ENCODE measurements at places on chromosomes 7 and 10.

GRCh38 chr7:70063927-70064326 lies 465.7 kb downstream of the AUTS2 start:
- DNase-seq, result no peak

GRCh38 chr7:136292365-136292764 lies 315.2 kb upstream of the MTPN start:
- DNase-seq, result no peak

DNA sequence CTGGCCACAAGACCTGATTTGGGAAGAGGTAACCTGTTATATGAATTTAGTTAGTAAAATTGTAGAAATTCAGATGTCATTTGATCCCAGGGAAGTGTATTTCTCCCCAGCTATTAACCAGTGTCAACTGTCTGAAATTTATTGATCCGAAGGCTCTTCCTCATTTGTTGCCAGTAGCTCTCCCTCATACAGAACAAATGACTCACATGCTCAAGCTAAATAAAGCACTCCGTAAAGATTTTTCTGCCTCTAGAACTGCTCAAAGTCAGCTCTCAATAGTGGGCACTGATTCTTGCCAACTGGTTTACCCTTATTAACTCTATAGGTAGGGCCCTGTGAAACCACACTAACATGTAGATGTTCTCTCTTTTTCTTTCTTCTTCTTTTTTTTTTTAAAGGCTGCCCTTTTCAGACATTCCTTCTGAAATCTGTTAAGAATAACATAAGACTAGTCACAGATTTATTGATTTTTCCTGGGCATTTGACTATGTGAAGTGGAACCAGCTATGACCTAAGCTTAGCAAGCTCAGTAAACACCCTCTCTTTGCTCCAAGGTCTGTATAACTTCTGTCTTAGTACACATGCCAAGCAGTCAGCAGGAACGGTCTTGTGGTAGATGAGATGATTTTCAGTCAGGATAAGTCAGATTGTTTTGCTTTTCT lies 21.8 kb downstream of the RPA3 start:
- peak; percentile 27 for DNase-seq

DNA sequence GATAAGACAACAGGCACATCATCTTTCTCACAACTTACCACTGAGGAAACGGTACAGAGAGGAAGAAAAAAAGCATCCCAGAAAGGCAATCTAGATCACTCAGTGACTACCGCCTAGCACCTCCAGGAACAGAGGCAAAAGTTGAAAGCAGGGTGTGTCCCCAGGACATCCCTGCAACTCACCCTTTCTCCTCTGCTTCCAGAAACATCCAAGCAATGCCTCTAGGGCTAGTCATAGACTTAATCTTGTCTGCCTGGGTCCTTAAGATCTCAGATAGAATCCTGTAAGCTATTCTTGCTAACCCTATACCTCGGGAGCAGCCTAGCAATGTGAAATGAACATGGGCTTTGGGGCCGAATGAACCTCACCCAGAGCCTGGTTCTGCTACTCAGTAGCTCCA lies 18.8 kb upstream of the PDCD4 start:
- no peak for DNase-seq

GRCh38 chr10:1575481-1576244 lies 161.7 kb downstream of the ADARB2 start:
- DNase-seq, result no peak

- DNase-seq, result no peak
Observed at GRCh38 chr7:31370609-31371008, 30.1 kb upstream of the NEUROD6 start.

GRCh38 chr7:101848208-101848951 lies 31.0 kb downstream of the CUX1 start:
- no peak for DNase-seq

- no peak for DNase-seq
Observed at GRCh38 chr10:109880886-109881768, 42.2 kb downstream of the XPNPEP1 start.

GRCh38 chr7:157280216-157280841 lies 56.5 kb upstream of the DNAJB6 start:
- DNase-seq, result no peak

GRCh38 chr10:118497227-118497626 lies 98.2 kb downstream of the PRLHR start:
- DNase-seq, result no peak

DNA sequence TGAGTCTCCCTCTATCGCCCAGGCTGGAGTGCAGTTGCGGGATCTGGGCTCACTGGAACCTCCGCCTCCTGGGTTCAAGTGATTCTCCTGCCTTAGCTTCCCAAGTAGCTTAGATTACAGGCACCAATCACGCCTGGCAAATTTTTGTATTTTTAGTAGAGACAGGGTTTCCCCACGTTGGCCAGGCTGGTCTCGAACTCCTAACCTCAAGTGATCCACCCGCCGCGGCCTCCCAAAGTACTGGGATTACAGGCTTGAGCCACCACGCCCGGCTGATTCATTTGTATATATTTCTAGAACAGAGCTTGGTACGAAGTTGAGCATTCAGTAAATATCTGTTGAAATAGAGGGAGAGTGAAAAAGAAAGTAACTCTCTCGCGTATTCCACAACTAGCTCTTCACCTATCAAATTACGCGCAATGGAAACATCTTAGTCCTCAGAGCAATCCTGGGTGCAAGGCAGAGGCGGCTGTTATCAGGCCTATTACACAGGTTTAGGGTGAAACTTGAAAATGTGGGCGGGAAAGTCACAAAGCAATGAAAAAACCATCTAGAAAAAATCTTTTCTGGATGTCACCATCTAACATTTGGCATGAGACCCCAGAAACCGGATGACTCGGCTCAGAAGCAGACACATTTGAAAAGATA lies 707 bp upstream of the GHITM start:
- DNase-seq, result no peak

DNA sequence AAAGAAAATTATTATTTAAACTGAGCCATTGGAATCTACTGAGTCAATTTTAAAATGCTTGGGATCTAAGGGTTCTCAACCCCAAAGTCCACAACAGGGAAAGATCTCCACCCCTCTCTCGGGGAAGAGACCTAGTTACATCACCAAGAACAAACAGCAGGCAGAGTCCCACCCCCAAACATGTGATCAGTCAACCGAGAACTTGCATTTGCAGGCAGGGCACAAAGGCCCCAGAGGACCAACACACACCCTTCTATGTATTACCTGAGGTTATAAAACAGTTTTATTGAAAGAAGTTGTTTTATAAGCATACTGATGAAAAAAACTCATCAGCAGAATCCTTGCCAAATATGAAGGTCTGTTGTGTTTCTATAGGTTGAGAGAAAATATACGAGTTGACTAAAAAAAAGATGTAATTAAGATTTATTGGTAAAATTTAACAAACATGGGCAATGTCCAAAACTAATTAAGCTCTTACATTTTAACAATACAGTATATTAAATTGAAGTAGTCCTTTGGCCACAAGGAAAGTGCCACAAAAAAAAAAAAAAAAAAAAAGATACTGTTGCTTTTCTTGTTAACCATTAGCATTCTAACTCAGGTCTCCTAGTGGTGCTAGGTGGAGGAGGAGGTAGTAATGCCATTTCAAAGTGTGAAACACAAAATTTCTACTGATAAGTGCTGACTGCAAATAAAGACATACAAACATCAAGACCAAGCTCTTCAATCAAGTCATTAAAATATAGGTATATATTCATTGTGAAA lies 975 bp upstream of the USP54 start:
- DNase-seq, result peak; percentile 67

- no peak for DNase-seq
Observed at GRCh38 chr7:12765431-12766100, 78.1 kb downstream of the ARL4A start.

DNA sequence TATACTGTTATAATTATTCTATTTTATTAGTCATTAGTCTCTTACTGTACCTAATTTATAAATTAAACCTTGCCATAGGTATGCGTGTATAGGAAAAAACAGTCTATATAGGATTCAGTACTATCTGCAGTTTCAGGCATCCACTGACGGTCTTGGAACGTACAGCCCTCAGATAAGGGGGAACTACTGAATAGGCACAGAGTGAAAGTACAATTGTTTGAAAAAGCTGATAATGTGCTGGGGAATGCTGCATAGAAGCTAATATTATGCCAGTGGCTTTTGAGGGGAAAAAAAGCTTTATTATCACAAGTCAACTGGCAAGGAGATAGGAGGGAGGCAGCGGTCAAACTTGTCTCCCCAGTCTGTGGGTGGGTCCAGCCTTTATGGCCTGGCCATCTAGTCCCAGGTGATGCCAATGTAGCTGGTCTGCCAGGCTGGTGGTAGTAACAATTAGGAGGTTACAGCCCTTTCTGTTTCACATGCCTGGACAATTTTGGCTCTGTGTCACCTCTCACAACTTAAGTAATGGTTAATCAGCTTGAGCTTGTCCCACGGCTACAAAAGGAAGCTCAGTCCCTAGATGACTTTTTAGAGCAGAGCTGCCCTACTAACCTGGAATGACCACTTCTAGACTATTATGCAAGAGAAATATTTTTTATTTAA lies 8.3 kb upstream of the FMC1 start:
- no peak for DNase-seq

DNA sequence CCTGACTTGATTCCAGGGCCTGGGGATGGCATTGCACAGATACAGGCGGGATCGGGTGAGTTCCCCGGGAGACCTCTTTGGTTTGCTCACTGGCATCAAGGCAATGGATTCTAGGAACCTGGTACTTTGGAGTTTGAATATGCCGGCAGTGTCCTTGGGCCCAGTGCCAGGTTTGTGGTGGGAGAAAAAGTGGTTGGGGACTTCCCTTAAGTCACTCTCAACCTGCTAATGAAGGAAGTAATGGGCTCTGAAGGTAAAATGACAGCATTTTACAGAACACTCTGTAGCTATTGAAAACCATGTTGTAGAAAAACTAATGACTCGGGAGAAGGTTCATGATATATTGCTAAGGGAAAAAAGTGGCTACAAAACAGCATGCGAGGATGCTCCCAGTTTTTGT lies 129.9 kb downstream of the CFAP58 start:
- DNase-seq, result no peak

DNA sequence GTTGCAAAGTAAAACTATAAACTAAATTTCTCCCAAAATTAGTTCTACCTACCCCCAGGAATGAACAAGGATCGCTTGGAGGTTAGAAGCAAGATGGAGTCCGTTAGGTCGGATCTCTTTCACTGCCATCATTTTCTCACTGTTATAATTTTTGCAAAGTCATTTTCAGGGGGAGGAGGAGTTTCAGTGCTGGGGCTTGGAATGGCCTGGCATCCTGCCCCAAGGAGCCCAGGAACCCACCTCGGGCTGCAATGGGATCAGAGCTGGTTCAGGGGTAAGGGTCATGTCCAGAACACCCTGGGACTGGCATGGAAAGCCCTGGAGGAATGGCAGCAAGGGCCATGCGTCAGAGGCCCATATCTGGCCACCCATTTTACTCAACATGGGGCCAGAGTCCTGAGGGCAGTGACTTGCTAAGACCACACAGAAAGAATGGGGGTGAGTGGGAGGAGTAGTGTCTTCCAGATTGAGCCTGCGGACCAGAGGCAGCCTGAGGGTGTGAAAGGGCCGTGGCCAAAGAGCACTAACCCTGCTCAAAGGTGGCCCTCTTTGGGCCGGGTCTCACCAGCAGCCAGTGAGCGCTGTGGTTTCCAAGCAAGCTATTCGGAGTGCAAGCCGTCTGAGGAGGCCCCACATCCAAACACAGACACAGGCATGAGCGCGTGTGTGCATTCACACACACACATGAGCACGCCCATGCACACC lies 31.8 kb downstream of the GPRIN2 start:
- DNase-seq, result peak; percentile 96

GRCh38 chr7:75650062-75650461 lies 88.7 kb downstream of the HIP1 start:
- DNase-seq, result no peak
